ENCODE measurements at places on chromosomes 5 and 9.

DNA sequence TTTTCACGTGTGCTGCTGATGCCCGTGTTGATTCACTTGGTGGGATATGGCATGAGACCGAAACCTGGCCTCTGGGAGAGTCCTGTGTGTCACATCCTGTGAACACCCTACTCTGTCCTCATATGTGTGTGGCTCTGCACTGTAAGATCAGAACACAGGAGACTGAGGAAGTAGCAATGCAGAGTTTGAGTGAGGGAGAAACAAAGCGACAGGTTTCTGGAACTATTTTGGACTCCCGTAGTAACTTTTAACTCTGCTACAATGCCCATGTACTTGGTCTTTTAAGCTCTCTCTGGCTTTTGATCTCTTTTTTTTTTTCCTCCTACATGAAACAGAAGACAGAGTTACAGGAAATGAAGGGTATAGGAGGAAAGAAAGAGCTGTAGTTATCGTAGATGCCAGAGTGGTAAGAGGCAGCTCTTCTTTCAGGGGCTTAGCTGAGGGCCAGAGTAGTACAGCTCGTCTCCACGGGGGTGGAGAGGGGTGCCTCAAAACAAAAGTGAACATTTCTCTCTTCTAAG, 26.6 kb downstream of the GRAMD2B start:
- DNase-seq: peak; percentile 17

DNA sequence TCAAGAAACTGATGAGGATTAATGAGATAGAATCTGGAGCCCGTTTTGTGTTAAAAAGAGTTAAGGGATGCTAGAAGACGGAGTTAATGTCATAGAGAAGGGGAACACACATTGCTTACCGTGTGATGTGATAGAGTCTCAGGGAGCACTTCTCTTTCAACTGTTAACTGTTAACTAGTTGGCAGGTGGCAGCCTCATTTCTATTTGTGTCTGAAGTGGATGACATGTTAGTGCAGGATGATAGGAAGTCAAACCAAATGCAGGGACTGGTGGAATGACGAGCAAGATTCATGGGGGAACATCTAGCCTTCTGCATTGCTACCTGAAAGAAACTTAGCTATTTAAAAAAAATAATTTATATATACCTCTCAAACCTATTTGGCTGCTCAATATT, 222.7 kb downstream of the MAST4 start:
- no peak for DNase-seq

- DNase-seq: no peak
Observed at GRCh38 chr5:6359555-6360322, 18.6 kb downstream of the MED10 start.

GRCh38 chr9:97900738-97901565, 21.3 kb downstream of the TRMO start:
- no peak for DNase-seq

DNA sequence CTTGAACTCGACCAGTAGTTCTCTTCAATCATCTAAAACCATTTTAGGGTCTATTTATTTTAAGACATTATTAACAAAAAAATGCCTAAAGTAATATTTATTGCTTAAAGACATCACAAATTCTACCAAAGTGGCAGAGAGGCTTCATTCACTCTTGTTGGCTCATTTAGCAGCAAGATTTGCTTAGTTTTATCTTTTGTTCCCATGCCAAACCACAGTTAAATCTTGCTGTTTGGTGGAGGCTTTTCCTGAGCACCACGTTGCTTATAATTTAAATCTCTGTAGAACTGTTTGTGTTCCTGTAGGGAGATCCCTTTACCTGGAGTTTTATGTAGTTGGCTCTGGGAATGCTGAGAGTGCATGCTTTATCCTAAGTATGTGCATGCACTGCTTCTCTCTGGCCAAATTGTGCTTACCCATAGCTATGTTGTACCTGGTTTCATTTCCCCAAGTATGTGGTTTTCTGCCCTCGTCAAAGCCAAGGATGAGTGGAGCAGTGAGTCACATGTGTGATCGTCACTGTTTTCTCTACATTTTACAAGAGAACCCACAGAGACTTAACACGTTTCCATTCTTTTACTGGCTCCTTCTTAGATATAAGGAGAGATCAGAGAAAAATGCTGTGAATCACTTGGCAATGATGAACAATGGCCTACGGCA, 42.1 kb upstream of the MAST4 start:
- DNase-seq: no peak

- no peak for DNase-seq
Observed at GRCh38 chr5:124941051-124942049, 194.9 kb upstream of the ZNF608 start.

DNA sequence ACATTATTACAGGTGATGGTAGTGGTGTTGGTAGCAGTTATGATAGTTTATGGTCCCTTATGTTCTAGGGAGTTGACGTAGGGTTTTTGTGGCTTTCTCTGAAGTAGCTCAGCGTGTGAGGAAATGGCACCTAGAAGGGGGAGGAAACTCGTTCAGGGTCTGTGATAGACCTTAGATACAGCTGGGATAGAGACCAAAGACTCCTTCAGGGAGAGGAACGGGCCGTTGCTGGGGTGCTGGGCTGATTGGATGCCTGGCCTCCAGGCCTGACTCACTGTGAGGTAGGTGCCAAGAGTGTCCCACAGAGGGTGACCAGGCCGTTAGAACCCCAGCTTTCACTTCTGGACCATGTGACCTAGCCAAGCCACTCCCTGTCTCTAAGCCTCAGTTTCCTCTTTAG, 96.6 kb downstream of the DAB2IP start:
- no peak for DNase-seq

DNA sequence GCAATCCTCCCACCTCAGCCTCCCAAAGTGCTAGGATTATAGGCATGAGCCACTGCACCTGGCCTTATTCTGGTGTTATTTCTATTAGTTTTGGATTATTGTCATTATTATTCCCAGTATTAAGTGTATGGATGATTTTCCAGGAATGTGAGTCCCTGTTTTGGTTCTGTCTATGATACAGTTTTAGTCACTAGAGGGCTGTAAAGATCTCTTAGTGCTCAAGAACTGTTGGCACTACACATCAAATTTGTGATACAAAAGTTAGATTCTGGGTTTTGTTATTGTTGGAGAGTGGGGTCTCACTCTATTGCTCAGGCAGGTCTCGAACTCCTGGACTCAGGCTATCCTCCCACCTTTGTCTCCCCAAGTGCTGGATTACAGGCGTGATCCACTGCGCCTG, 12.1 kb downstream of the CCL28 start:
- no peak for DNase-seq

- no peak for DNase-seq
Observed at GRCh38 chr5:16540421-16540820, 74.8 kb upstream of the ZNF622 start.

DNA sequence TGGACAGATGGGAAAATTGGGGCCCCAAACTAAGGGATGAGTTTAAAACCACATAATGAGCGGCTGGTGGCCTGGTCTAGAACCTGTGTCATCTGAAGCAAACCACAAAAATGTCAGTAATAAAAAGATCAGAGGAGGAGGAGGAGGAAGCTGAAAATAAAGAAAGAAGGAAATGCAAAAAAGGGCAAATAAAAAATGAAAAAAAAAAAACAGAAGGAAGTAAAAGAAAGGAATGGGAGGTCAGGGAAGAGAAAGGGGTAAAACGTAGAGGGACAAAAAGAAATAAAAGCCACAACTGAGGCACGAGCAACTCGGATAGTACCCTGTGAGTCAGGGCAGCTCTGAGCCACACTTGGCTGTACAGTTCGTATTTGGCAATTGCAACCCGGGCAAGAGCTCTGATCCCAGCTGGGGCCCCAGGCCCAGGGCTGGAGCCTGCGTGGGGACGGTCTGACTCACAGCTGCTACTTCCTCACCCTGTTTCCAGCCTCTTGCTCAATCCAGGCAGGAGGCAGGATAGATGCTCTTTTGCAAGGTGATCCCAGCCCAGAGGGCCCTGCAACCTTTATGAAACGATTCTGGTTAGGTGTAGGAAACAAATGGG, 137.9 kb upstream of the TRIM32 start:
- no peak for DNase-seq

DNA sequence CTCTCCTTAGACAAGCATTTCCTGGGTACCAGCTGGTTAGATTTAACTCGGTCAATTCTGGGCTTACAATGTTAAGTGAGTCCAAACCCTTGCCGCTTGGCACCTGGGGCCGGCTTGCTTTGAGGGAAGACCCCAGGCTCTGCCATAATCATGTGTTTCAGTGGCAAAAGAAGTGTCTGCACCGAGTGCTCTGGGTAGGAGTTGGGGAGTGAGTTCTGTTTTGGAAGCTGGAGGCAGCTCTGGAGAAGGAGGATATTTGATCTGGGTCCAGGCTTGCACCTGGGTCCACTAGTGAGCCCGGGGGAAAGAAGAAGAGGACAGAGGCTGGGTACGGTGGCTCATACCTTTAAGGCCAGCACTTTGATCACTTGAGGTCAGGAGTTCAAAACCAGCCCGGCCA, 8.4 kb upstream of the OLFM1 start:
- DNase-seq: no peak

- DNase-seq: no peak
Observed at GRCh38 chr5:112312295-112313275, 106.5 kb downstream of the EPB41L4A start.

GRCh38 chr9:504921-505740, 290.5 kb downstream of the DOCK8 start:
- DNase-seq: no peak

DNA sequence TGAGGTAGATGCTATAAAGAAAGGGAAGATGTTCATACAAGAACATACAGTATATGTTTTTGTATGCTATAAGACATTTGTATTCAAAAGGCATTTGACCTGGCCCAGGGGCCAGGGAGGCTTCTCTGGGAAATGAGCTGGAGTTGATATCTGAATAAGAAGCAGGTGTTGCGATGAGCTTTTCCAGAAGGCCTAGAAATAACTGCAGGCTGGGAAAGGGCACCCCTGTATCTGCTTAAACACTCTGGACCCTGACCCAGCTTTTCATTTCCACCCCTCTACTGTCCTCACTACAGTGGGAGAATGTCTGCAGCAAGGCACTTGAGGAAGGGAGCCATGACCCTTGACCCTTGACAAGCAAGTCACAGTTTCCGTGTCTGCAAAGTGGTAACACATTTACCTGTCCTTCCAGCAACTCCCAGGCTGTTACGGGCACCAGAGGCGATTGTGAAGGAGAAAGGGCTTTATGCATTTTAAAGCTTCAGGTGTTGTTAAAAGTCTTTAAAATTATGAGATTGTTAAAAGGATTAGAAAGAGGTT, 88.2 kb upstream of the PANK3 start:
- no peak for DNase-seq

DNA sequence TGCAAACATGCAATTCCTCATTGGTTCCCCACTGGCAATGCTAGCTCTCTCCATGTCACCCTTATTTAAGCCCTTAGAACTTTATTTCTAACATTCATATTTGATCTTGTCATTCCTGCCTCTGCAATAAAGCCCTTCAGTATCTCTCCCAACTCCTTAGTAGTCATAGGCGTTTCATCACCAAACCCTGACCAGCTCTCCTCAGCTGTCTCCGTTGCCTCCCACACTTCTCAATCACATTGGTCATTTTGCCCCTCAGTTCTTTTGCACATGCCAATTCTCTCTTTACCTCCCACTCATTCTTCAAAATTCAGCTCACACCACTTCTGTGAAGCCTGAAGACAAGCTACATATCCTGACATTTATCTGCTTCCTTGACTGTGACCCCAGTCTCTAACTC, 2.8 kb upstream of the RUSC2 start:
- DNase-seq: no peak

GRCh38 chr5:89349246-89349980, 466.4 kb upstream of the MEF2C start:
- DNase-seq: no peak
